ENCODE measurements at places on chromosomes 5 and 9.

- no peak for DNase-seq
Observed at GRCh38 chr5:103259705-103260355, 1.3 kb downstream of the MACIR start.

GRCh38 chr5:135140446-135141204 is 106.6 kb upstream of the PITX1 start:
- no peak for DNase-seq

- no peak for DNase-seq
Observed at GRCh38 chr5:151151793-151152192, 5.8 kb downstream of the ANXA6 start.

DNA sequence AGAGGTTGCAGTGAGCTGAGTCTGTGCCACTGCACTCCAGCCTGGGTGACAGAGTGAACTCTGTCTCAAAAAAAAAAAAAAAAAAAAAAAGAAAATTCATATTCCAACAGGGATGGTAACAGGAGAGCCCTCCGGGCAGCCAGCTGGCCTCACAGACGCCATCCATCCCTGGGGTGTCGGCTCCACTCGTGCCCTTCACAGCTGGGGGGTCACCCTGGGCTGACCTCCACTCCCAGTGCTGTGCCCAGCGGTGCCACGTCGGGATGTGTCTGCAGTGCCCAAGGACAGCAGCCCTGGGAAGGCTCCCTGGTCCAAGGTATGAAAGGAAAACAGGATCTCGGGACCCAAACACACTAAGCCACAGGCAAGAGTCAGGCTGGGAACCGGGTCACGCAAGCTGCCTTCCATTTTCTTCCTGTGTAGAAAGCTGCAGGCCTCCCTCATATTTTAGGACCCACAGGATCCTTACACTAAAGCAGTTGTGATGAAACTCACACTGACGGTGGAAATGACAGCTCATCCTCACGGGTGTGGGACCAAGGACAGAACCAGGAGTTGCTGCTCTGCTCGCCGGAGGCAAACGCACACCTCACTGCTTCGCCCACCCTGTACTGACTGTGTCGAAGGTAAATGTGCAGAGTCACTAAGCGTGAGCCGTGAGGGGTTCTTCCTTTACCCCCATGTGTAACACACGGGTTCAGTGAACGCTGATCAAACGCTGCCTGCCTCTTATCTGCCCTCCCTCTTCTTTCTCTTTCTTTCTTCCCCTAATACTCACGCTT is 5.3 kb downstream of the SLC12A7 start:
- no peak for DNase-seq

GRCh38 chr5:89303033-89303480 is 420.1 kb upstream of the MEF2C start:
- DNase-seq, result no peak

GRCh38 chr9:113205861-113206260 is 15.2 kb downstream of the FKBP15 start:
- no peak for DNase-seq

DNA sequence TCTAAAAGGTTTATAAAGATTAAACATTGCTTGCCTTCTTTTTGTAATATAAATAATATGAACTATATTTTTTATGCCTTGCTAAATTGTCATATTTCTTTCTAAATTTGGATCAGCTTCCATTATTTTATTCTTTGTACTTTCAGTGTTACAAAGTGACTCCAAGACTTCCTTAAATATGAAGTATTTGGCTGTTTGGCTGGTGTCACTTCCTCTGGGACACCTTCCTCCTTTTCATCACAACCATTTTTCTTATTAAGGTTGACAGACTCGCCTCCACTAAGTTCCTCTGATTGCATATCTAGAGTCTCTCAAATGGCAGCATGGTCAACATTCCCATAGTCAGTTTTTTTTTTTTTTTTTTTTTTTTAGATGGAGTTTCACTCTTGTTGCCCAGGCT is 73.8 kb upstream of the SLC1A1 start:
- no peak for DNase-seq

- DNase-seq, result no peak
Observed at GRCh38 chr5:133370036-133370831, 242.1 kb downstream of the FSTL4 start.

DNA sequence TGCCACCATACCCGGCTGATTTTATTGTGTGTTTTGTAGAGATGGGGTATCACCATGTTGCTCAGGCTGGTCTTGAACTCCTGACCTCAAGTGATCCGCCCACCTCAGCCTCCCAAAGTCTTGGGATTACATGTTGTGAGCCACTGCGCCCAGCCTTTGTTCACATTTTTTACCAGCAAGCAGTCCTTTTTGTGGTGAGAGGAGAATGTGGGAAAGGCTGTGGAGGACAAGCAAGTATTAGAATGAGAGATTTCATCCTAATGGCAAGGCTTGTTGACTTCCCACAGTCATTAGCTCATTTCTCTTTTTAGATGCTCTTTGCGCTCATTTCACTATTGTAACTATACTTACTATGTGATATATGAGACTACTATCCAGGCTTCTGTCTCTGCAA is 6.1 kb downstream of the IL31RA start:
- DNase-seq, result no peak

DNA sequence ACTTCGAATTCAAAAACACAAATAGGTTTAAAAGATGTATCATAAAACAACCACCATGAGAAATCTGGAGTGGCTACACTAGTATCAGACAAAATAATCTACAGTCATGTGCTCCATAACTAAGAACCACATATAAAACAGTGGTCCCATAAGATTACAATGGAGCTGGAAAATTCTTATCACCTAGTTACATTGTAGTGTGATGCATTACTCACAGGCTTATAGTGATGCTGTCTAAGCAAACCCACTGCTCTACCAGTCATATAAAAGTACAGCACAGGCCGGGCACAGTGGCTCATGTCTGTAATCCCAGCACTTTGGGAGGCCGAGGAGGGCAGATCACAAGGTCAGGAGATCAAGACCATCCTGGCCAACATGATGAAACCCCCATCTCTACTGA is 160.1 kb downstream of the ROR2 start:
- no peak for DNase-seq

GRCh38 chr9:137077010-137077747 is at the start of gene UAP1L1:
UAP1L1 (plus strand) TSS chr9:137077517; CDS start chr9:137077533, 16 bp downstream.
- no peak for DNase-seq

DNA sequence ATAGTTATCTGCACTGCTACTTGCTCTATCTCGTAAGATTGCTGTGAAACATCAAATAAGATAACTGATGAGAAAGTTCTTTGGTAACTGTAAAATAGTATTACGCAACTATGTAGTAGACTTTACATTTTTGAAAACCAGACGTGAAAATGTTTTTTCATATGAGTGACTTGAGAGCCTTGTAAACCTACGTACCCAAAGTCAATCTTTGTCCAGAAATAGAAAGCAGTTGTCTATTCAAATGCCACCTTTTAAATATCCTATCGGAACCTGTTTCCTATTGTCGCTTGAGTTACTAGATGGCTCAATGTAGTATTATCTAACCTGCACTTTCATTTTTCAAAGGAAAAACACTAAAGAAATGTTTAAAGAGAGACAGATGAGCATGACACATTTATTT is 1.6 kb downstream of the FNIP1 start:
- no peak for DNase-seq

DNA sequence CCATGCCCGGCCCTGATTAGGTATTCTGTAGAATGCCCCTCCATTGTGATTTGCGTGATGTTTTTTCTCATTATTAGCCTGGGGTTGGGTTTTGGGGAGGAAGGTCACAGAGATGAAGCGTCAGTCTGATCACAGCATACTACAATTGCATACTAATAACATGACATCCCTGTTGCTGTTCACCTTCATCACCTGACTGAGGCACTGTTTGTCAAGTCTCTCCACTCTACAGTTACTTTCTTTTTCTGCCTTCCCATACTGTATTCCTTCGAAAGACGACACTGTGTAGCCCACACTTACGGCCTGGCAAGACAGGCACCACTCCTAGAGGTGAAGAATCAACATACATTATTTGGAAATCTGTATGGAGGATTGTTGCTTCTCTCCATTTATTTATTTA is 5.5 kb downstream of the ZNF354C start:
- no peak for DNase-seq

GRCh38 chr5:56648460-56649034 is 166.8 kb upstream of the MAP3K1 start:
- no peak for DNase-seq

GRCh38 chr9:107226421-107226820 is 56.7 kb upstream of the RAD23B start:
- DNase-seq, result no peak

- no peak for DNase-seq
Observed at GRCh38 chr5:127757576-127757975, 54.4 kb downstream of the CCDC192 start.

DNA sequence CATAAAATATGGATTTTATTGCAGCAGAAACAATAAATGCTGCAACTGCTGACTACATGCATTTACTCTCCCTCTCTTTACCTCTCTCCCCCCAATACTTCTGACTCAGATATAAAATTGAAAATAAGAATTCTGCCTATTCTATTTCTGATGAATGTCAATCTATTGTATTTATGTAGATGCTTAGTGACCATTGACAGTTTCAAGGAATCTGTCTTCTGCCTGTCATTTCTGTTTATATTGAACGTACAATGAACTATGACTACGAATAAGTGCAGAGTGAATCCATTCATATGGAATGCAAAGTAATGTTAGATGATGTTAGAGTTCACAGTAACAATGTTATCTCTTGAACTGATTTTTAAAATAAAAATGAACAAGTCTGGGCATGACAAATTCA is 898 bp downstream of the CDH10 start:
- DNase-seq, result no peak

- DNase-seq, result no peak
Observed at GRCh38 chr9:101094686-101095085, 66.2 kb downstream of the PLPPR1 start.

DNA sequence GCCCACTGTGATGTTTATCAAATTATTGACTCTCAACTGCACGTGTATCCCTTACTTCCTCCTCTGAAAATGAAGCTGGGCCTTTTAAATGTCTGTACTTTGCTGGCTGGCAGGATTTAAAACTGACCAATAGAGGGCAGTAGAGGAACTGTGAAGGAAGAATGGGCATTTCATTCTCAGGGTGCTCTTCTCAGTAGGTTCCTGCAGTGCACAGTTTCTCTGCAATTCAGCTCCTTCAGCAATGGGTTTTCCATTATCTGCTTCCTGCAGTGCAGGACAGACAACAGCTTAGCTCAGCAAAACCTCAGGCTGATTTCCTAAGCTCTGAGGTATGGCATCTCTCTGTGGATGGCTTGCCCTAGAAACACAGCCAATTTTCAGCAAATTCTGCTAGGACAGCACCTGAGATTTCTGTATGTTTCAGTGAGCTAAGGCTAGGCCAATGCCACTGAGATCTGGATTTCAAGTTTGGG is 298.4 kb upstream of the PRDM9 start:
- no peak for DNase-seq

DNA sequence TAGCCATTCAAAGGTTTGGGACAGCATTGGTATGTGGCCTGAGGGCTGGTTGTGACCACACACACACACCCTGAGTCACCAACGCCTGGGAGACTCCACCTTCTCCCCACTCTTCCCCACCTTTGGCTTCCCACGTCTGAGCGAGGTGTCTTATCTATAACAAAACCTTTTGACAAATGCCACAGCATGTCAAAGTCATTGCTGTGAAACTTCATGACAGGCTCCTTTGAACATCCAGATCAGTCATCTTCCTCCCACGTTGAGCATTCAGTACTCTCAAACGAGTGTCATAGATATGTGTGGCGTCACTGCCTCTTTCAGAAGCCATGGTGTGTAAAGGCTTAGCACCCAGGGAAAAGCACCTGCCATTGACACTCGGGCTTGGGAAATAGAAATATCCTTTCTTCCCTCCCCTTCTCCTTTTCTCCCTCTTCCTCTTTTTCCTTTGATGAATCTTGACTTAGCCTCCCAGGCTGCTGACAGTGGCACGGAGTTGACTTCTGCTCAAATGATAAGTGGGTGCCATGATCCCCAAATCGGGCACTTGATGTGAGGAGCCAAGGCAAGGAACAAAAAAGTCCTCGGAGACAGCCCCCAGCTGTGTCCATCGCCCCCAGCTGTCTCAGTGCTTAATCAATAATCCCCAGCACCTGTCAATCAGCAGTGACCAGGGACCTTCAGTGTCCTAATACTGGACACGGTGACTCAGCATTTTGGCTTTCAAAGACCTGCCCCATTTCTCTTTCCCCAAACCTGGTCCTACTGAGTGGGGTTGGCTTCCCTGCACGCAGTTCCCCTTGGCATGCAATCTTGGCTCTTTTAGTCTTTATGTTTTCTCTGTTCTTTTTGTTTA is 114.8 kb downstream of the FGF18 start:
- DNase-seq, result no peak

DNA sequence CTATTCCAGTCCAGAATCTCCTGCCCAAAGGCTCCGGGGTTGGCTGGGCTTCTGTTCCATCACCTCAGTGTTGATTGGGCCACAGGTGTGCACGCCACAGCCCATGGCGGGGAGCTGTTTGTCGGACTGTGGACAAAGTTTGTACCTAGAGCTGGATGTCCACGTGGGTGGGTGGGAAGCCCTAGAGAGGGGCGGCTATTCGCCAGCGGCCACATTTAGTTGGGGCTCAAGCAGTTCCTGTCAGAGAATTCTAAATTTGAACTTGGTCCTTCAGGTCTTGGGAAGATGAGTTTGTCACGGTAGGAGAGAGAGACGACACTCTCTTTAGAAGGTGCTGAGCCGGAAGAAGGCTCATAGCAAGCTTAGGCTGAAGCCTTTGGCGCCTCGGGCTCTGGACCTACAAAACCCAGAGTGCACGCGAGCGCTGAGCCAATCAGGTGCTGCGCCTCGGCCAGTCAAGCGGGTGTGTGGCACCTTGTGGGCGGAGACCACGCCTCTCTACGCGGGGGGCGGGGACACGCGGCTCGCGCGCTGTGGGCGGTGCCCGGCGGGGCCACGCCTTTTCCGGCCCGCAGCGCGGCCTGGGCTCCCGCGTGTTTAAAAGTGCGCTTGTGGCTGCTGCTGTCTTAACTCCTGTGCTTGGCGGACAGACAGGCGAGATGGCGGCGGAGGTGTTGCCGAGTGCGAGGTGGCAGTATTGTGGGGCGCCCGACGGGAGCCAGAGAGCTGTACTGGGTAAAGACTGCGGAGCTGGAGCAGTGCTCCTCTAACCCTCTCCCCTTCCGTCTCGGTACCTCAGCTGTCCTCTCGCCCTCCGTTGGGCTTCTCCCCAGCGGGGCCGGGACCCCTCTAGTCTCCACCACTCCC is at the start of gene POLR1E:
POLR1E (plus strand) TSS at position 560 of the 867 bp plus-strand sequence; CDS start at position 660, 100 bp downstream.
- peak; percentile 97 for DNase-seq

DNA sequence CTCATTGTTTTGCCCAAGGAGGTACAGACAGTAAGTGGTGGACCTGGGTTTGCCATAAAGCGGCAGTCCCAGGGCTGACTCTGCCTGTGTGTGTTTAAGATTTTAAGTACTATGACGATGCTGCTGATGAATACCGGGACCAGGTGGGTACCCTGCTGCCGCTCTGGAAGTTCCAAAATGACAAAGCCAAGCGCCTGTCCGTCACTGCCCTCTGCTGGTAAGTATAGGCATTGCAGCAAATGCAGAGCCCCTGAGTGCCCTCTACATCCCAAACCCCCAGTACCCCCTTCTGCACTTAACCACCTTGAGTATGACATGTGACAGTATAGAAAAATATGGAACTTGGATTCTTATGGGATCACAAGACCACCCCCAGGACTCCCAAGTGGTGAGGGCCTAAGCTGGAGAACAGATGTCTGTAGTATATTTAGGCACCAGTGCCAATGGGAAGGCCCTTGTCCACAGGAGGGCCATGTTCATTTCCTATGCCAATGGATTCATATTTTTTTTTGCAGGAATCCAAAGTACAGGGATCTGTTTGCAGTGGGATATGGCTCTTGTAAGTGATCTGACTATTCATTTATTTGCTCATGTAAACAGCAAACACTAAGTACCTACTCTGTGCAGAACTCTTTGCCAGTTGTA is 22.0 kb downstream of the ENHO start:
- peak; percentile 75 for DNase-seq
